ENCODE measurements at places on chromosomes 1 and 21.

- DNase-seq: no peak
These were observed 2.3 kb upstream of the RNF19B start for GRCh38 chr1:32966900-32967299.

GRCh38 chr1:240768979-240769378 lies 157.0 kb upstream of the GREM2 start:
- DNase-seq: no peak

- DNase-seq: no peak
These were observed 2.4 kb downstream of the CCN1 start for GRCh38 chr1:85582687-85583591.

DNA sequence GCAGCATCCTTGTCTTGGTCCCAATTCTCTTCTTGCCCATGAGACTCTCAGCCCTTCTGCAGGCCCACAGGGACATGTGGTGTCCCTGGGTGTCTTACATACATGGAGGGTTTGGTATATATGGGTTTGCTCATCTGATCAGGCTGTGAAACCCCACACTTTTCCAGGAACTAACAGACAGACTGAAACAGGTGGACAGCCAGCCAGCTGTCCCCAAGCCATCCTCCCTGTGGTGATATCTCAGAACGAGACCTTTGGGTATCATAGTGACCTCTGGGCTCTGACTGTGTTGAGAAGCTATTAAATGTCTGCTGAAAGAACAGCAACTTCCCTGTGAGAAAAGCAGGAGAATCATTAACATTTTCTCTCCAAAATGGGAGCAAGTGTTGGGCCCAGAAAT lies 115.5 kb upstream of the PAXBP1 start:
- no peak for DNase-seq

DNA sequence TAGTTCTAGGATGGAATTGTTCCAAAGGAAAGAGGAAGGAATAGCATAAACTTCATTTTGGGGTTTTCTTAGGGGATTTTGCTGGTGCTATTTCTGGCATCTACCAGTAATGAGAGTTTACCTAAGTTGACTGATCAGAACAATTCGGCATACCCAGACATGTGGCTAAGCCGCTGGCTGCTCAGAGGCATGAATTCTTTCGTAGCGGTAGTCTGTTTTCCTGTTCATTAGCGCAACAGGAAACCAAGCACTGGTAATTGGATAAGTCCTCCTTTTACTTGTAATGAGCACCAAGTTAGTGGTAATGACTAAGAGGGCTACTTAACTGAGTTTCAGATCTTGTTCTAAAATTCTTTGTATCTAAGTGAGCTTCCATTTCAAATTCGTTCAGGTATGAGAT lies 38.6 kb downstream of the C21orf91 start:
- DNase-seq: no peak

- no peak for DNase-seq
These were observed 100.5 kb downstream of the TEX35 start for GRCh38 chr1:178613271-178613945.

- DNase-seq: no peak
These were observed 7.4 kb downstream of the HDAC1 start for GRCh38 chr1:32299327-32299726.

GRCh38 chr1:32759521-32759981 lies 57.0 kb upstream of the SYNC start:
- no peak for DNase-seq

GRCh38 chr21:44996983-44997936 lies 57.4 kb downstream of the SLX9 start:
- DNase-seq: no peak

- no peak for DNase-seq
These were observed 46.7 kb downstream of the RPRD2 start for GRCh38 chr1:150410582-150411101.

GRCh38 chr1:6288026-6288425 lies 27.1 kb upstream of the GPR153 start:
- DNase-seq: no peak

DNA sequence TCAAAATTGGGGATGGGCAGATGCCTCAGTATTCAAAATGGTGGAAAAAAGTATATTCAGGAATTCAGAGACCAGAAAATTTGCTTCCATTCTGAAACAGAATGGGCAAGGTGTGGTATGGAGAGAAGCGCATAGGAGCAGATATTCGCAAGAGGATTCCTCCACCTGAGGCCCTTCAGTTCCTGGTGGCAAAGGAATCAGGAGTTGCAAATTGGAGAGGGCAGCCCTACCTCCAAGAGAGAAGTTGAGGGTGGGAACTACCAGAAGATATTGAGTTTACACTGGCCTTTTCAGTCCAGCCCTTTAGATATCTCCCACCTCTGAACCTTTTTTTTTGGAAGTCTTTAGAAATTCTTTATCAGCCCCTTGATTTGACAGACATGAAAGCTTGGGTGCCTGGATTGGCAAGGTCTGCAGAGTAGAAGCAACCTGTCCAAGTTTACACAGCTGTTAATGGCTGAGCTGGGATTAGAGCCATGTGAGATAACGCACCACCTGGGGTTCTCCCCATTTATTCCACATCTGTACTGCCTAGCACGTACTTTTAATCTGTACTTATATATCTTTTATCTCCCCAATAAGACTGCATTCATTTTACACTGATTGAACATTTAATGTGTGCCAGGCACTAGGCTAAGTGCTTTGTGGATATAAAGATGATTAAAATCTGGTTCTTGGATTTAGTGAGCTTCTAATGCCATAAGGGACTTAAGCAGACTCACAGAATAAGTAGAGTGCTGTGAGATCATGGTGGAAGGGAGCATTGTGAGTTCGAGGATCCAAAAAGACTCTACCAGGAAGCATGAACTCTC lies 99.5 kb downstream of the NGF start:
- DNase-seq: no peak

DNA sequence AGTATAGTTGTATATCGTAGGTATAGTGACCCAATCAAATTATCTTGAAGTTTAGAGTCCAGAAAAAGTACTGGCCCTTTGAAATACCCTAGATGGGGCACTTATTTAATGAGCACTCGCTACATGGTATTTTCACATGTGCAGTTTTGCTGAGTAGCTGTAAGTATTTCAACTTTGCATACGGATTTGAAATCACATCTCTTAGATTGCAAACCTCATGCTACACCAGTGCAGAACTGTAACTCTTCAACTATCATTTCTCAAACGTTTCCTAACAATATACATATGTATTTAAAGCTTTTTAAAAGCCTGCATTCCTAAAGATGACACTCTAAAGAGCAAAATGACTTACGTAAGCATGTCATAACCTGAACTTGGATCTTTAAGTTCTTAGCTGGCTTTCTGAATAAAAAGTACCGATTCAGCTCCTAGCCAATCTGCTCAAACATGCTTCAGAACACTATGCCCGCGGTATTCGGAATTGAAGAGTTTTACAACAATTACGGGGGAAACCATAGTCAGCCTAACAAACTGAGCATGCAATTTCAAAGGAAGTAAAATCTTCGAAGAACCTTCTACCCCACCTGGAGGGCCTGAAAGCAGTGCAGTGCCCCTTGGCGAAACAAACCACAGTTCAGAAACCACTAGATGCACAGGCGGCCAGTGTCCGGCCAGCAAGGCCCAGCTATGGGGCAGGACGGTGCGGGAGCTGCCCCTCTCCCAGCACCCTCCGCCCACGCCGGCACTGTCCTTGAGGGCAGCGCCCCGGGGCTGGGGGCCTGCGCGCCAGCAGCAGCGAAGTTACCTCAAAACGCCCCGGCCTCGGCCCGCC lies 863 bp downstream of the FH start:
- no peak for DNase-seq

GRCh38 chr1:168488138-168488537 lies 55.7 kb downstream of the XCL2 start:
- DNase-seq: no peak

- DNase-seq: peak; percentile 16
These were observed 1.1 kb downstream of the EEIG2 start for GRCh38 chr1:108560874-108561459.
